T-helper 9 cell (primary cell): ENCODE measurements at places on chromosomes 4 and X.

DNA sequence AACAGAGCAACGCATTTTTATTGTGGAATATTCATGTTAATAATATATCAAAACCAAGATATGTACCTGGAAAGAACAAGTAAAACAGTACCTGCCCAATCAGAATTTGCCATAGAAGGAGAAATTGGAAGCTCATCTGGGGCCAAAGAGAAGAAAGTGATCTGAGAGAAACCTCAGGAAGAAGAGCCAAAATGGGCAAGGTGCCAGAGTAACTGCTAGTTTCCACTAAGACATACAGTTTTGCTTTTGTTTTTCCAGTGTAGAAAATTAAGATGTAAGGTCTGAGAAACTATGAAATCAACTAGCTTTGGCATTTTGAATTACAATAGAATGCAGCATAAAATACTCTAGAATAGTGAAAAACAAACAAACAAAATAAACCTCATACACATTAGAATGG lies 2201.2 kb downstream of the ARAP2 start:
- no peak for DNase-seq

GRCh38 chrX:3263681-3264126 lies 82.7 kb downstream of the MXRA5 start:
- DNase-seq: no peak

DNA sequence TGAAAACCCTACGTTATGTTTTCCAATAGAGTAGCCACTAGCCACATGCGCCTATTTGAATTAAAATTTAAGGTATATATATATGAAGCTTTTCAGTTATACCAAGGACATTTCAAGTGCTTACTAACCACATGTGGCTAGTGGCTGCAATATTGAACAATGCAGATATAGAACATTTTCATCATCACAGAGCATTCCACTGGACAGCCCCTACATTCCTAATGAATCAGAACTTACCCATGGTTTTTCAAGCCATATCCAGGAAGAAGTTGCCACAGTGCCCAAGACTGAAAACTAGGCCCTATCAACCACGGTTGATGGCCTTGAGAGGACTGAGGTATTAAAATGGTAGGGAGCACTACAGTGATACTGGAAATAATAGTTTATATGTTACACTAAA lies 29.7 kb downstream of the NEK1 start:
- no peak for DNase-seq

- DNase-seq: no peak
Observed at GRCh38 chr4:139602776-139603360, 46.8 kb upstream of the SETD7 start.

DNA sequence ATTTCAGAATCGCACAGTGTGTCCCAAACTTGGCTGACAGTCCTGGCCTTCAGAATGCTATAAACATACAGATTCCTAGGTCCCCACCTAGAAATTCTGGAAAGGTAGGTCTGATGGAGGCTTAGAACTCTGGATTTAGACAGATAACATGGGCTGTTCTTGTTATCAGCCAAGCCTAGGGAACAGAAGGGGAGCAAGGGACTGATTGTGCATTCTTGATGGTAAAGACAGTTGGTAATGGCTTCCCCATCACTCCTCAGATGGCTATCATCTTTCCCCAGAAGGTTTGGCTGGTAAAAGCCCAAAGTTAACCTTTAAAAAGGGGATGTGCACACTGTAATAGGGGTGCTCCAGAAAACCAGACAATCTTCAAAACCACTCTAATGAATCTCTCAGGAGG lies 35.7 kb downstream of the DIPK2B start:
- DNase-seq: no peak

- no peak for DNase-seq
Observed at GRCh38 chr4:153655002-153655541, 29.0 kb upstream of the TLR2 start.

GRCh38 chr4:18051281-18051680 lies 29.7 kb upstream of the LCORL start:
- DNase-seq: no peak

DNA sequence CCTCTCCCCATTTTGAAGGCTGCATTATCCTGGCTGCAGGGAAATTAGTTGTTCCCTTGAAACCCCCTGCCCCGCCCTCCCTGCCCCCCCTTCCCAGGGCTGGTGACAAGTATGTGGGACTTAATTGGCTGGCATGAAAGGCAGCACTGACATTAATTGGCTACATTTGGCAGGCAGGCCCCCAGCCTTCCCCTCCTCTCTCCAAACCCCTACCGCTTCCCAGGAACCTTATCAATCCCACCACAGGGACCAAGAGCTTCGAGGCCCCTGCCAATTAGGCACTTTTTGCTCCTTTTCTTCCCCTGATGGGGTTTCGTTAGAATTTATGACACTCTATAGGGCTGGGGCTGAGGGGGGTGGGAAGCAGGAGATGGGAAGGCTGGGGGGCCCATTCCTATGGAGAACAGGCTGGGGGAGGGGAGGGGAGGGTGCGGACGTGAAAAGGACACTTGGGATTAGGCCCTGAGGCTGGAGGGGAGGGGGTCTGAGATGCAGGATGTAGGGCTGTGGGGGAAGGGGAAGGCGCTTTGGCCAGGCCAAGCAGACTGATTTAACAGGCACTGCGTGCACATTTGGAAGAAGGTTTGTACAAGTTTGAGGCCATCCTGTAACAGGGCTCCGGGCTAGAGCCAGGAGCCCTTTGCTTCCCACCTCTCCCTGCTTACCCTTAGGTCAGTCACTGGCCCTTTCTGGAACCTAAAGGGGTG lies 52.2 kb downstream of the EFNB1 start:
- no peak for DNase-seq

DNA sequence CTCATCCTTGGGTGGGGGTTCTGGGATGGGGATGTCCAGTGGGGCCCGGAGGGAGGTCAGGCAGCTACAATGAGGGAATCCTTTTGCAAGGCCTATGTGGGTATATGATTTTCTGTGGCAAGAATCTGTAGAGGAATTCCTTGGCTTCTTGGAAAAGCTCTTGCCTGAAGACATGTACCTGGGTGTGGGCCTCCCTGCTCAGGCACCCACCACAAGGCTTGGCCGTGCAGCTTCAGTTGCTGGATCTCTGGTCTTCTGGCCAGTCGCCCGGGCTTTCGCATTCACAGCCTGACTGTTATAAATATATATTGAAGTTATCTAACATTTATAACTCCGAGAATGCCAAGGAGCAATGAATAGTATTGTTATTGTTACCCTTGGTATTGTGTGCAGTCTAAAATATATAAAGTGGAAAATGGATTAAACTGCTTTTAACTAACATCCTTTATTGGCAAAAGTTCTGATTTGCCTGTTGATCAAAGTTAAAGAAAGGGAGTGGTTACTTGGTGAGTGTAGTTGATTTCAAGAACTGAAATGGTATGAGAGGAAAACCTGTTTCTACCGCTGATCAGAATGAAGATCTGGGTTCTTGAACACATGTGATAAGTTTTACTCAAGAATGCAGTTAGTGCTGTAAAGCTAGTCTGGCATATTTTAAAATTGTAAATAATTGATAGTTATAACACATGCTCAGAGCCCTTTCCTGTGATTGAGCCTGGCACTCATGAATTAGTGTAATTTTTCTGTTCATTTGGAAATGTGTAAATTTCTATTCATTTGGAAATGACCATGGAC lies 36.0 kb downstream of the PTTG2 start:
- no peak for DNase-seq

DNA sequence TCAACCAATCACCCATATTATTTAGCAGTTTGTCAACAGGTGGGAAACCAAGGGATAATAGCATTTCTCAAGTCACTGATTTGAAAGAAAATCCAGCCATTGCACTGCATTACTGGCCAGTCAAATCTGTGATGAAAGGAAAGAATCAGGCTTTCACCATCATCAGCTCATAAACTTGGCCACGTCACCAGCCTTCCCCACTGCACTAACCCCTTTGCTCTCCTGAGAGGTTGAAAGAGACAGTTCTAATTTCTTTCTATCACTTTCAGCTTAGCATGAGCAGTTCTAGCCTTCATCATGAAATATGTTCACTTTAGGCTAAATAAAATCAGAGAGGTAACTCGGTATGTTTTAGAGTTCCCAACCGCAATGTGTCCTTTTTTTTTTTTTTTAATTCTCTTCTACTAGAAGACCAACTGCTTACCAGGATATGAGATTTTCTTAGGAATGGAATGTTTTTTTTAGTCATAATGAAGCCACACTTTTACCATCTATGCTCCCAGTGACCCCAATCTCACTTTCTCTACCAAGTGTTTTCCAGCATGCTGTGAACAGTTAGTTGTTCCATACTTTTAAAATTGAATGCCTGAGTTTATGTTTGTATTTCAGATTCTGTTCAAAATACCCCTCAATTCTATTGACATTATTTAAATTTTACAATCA lies 55.7 kb upstream of the SLC7A11 start:
- no peak for DNase-seq

DNA sequence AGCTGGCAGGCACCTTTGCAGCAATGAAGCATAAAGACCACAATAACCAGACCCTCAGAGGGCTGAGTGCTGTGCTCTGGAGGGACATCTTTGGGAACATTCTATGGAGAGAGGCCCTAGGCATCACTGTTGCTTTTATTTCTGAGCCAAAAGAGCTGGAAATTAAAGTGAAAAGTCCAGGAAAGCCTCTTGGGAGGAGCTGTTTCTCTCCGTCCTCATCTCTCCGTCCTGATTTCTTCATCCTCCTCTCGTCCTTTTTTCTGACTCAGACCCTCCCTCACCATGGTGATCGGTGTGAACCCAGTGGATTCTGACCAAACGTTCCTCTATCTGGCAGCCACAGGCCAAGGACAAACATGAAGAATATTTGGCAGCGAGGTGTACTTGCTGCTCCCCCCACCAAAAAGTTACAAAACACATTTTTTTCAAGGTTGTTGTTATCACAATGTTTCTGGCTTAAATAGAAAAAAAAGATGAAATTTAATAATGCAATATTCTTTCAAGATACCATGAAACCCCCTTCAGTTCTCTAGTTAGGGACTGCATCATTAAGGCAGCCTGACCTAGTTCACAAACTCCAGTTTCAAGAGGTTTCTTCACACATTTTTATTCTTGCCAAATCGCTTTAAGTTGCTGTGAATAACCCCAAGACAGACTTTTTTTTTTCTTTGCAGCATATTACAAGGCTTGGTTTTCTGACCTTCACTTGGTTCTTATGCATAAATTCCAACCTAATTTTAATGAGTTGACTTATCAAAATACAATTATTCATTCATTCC lies 80.2 kb downstream of the SCD5 start:
- no peak for DNase-seq
